ENCODE measurements at places on chromosomes 2 and 18. TPM values are rescaled to one million over a fixed set of nuclear protein-coding genes. Genes with fewer than 3 reads are reported as not detected.
A peak's percentile ranks its signal among the peaks of the same experiment; 100 is the strongest.

Gene ABHD1
- 2.0 TPM for total RNA-seq

Gene GCG
- total RNA-seq: not detected

Gene LYPD6B
- not detected for total RNA-seq

Gene DSC1
- total RNA-seq: 6.0 TPM

Gene VWA3B
- total RNA-seq: not detected

Gene CHRNA1
- not detected for total RNA-seq

Gene MC2R
- total RNA-seq: not detected

Gene TWIST2
- total RNA-seq: 2.6 TPM

Gene ACTG2
- 0.32 TPM for total RNA-seq

Gene TNFAIP6
- 2.4 TPM for total RNA-seq

Gene CFAP53
- total RNA-seq: not detected

Gene COBLL1
- total RNA-seq: 17.0 TPM

Gene CCDC74A
- 1.0 TPM for total RNA-seq

- DNase-seq: no peak
Observed at GRCh38 chr2:2871480-2872308, 505.9 kb downstream of the EIPR1 start.

DNA sequence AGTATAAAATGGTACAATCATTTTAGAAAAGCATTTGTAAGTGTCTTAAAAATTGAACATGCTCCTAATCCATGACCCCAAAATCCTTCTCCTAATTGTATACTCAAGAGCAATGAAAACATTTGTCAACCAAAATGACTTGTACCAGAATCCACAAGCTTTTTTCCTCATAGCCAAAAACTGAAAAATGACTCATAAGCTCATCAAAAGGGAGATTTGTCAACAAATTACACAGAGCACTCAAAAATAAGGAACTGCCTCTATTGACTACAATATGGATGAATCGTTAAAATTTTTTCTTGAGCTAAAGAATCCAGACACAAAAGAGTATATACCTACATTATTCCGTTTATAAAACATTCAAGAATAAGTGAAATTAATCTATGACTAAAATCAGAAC, 544.8 kb downstream of the ARHGAP15 start:
- DNase-seq: no peak

GRCh38 chr2:66845307-66845706, 410.4 kb downstream of the MEIS1 start:
- DNase-seq: no peak

DNA sequence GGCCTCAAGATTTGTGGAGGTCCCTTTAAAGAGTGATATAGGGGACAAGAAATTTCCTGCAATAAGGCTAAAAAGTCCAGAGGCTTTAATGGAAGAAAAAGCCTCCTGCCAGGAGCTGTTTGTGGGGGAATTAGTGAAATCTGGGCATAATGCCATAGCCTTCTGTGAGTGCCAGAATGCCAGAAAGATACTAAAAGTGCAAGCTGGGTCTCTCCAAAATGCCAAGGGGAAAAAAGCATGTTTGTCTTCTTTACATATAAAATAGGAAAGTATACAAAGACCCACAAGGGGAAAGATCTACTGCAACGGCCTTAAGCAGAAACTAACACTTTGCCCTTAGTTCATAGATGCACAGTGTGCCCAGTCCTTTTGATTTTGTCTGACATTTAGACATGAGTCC, 647.7 kb upstream of the ZNF804A start:
- no peak for DNase-seq

DNA sequence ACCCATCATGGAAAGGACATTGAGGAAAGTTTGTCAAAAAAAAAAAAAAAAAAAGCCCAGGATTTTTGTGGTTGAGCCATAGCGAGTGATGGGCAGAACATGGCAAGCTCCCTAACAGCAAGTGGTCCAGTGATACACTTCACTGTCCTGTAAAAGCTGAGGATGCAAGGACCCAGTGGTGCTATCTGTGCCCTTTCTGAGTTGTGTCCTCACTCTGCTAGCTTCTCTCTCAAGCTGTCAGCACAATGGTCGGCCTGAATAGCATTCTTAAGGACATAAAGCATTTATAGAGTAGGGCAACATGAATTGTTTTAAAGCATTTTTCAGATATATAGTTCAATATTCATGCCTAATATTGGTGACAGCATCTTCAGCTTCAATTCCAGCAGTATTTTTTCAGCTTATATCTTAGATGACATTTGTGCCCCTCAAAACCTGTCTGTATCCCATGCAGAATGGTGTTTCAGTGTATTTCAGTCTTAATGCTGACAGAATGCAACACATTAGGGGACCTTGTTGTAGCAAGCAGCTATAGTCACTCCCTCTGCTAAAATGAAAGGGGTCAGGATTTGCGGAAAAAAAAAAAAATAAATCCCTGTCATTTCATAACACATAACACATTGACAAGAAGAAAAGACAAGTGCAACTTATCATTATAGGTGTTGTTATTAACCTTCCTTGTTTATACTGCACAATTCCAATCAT, 496.7 kb downstream of the THSD7B start:
- no peak for DNase-seq

GRCh38 chr2:197255543-197255942, 55.0 kb downstream of the ANKRD44 start:
- DNase-seq: peak; percentile 75

DNA sequence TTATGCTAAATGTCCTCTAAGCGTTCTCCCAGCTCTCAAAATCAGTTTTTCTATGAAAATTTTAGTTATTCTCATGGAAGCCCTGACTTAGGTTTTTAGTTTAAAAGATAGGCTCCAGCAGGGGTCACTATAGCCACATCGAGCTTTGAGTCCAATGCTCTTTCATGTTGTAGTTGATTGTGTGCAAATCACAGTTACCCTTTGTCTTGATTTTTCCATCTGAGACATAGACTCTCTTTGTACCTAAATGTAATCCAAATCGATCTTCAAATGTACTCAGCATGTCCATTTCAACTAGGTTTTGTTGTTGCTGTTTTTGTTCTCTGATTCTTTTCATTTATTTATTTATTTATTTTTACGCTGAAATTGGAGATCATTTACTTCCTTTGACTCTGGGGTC, 26.4 kb upstream of the MSTN start:
- DNase-seq: no peak

GRCh38 chr2:63242747-63243146, 192.1 kb downstream of the OTX1 start:
- DNase-seq: no peak

GRCh38 chr18:46437061-46437460, 220.0 kb downstream of the LOXHD1 start:
- DNase-seq: no peak

GRCh38 chr18:75081486-75081885, 127.5 kb downstream of the PTGR3 start:
- no peak for DNase-seq

GRCh38 chr2:96391153-96391827, 55.7 kb downstream of the NCAPH start:
- DNase-seq: no peak

- no peak for DNase-seq
Observed at GRCh38 chr18:8788503-8789429, 83.4 kb downstream of the MTCL1 start.

GRCh38 chr18:28149810-28150420, 27.0 kb downstream of the CDH2 start:
- peak; percentile 62 for DNase-seq

DNA sequence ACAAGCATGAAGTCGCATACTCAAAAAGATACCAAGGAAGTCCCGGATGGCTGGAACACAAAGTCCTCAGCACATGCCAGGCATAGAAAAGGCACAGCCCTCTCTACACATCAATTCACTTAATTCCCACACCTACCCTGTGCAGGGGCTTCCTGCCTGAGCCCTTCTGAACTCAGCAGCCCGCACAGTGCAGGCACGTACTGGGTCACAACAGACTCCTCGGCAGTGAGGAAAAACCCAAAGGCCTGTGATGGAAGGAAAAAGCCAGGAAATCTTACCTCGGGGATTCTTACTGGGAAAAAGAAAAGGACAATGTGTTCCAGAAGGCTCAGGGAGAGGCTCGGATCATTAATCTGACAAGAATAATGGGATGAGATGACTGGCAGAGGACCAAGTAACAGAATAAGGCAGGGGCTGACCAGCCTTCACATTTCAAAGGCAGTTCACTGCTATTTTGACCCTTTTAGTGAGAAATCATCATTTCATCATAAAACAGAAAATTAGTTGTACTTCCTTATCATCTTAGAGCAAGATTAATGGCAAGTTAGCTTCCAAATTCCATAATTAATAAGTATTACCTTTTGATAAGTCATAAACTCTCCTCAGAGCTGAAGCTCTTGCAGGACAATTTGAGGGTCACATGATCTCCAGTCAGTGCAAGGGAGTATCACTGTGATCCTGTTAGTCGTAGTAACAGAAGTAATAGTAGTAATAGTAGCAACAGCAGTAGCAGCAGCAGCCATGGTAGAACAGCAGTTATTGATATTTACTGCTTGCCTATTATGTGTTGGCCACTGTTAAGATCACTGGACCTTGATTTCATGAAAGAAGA, 87.4 kb downstream of the STK39 start:
- DNase-seq: no peak

DNA sequence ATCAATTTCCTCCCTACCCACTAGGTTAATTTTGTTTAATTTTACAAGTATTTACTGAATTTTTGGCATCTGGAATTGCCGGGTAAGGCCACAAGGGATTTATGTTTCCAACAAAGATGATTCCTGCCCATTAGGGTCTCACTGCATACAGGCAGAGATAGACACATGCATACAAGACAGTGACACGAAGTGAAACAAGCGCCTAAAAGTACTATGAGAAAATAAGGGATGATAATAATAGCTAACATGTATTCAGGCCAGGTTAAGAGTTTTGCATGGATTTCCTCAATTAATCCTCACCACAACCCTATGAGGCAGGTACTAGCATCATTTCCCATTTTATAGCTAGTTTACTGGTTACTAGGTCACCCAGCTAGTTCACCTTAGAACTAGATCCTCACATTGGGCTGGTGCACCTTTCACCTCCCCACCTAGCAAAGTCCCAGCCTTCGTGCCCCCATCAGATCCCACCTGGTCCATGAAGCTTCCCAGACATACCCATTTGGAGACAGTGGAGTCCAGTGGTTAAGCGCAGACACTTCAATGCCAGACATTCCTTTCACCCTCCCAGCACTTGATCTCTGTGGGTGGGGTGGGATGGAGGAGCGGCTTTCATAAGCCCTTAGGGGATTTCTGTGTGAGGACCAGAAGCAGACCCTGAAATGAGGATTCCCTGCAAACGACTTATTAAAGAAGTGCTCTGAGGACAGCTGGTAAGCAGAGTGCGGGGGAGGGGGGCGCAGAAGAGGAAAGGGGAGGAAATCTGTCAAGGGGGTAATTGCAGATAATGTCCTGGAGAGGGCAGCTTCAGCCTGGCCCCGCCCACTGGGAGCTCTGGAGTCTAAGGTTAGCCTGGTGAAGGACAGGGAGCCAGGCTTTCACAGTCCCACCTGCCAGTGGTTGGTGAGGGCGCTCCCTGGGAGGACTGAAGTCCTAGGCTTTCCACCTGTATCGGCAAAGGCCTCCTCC, 5.8 kb upstream of the DGUOK start:
- peak; percentile 53 for DNase-seq

DNA sequence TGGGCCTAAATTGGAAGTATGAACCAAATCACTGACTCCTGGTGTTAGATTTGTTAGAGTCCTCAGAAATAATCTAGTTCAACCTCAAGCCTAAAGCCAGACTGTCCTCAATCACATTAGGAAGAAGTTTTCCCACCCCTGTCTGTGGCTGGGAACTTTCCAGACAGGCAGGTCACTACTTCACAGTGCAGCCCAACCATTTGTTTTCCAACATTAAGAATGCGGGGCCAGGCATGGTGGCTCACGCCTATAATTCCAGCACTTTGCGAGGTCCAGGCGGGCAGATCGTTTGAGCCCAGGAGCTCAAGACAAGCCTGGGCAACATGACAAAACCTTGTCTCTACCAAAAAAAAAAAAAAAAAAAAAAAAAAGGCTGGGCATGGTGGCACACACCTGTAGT, 5.5 kb upstream of the OSBPL1A start:
- DNase-seq: no peak

DNA sequence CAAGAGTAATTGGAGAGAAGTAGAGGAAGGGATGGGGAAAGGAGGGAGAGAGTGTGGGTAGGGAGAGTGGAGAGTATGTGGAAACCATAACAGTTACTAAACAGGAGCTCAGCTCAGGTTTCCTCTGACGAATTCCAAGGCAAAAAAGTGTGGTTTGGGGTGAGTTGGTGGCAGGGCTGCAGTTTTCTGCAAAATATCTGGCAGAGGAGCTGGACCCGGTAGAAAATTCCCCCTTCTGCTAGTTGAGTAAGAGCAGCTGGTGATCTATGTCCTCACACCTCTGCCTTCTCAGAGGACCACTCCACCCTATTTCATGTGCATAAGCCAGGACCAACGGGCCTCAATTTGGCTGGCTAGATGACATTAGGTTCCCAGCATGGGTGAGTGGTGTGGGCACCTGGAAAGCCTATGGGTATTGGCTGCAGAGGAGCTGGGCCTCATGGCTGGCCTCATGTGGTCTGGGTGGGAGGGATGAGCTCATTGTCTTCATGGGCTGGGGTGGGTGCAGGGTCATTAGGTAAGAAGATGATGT, 13.2 kb downstream of the NRP2 start:
- DNase-seq: no peak

DNA sequence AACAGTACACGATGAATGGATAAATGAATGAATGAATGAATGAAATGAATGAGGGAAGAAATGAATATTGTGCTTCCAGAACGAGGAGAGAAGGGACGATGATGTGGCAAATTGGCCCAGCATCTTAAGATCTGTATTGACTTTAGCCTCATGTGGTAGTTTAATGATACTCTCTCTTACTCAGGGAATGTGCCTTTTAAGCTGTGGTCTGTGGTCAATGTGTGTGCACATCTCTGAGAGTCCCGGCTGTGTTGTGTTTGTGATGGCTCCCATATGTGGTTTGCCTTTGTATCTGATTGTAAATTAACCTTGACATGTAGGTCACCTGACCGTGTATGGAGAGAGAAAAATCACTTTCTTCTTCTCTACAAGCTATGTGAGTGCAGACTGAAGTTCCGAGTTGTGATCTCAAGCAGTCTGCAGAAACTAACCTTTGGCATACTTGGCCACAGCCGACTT, 91.2 kb downstream of the NEDD4L start:
- no peak for DNase-seq

- DNase-seq: no peak
Observed at GRCh38 chr18:73514449-73514848, 633.2 kb downstream of the FBXO15 start.
